ENCODE measurements at places on chromosomes 11 and 22.

- DNase-seq: no peak
Measured at GRCh38 chr11:598005-598680, 17.6 kb downstream of the IRF7 start.

GRCh38 chr11:116344601-116345000 is 428.2 kb downstream of the BUD13 start:
- no peak for DNase-seq

GRCh38 chr11:76592961-76593360 is 77.6 kb downstream of the LRRC32 start:
- no peak for DNase-seq

GRCh38 chr11:12168114-12168513 is 57.7 kb downstream of the MICAL2 start:
- no peak for DNase-seq

GRCh38 chr11:88194990-88195389 is 19.7 kb upstream of the RAB38 start:
- DNase-seq: no peak
